ENCODE measurements at places on chromosomes 3 and 15. TPM values are rescaled to one million over a fixed set of nuclear protein-coding genes. Genes with fewer than 3 reads are reported as not detected.

- DNase-seq = no peak
Measured at GRCh38 chr3:188053710-188054380, 100.1 kb upstream of the LPP start.

- DNase-seq = no peak
Measured at GRCh38 chr3:9930804-9931418, 2.7 kb upstream of the CRELD1 start.

DNA sequence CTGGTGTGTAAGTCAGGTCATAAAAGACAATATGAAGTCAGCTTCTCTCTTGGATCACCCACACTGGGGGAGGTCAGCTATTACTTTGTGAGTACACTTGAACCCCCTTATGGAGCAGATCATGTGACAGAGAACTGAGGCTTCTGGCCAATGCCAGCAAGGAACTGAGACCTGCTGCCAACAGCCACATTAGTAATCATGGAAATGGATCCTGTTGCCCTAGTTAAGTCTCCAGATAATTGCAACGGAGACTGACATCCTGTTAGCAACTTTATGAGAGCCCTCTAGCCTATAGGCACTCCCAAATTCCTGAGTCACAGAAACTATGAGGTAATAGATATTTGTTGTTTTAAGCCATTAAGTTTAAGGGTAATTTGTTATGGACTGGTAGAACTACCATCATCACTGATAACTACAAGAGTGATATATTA, 110.4 kb upstream of the GMNC start:
- DNase-seq = no peak

- no peak for DNase-seq
Measured at GRCh38 chr3:147113293-147114044, 292.9 kb downstream of the ZIC4 start.

- DNase-seq = no peak
Measured at GRCh38 chr3:67649681-67650080, 4.7 kb downstream of the SUCLG2 start.

GRCh38 chr15:65217526-65218482, 6.5 kb upstream of the CILP start:
- DNase-seq = no peak

- DNase-seq = no peak
Measured at GRCh38 chr3:57927916-57928315, 80.3 kb upstream of the FLNB start.

- no peak for DNase-seq
Measured at GRCh38 chr3:14335774-14336748, 66.3 kb upstream of the SLC6A6 start.

DNA sequence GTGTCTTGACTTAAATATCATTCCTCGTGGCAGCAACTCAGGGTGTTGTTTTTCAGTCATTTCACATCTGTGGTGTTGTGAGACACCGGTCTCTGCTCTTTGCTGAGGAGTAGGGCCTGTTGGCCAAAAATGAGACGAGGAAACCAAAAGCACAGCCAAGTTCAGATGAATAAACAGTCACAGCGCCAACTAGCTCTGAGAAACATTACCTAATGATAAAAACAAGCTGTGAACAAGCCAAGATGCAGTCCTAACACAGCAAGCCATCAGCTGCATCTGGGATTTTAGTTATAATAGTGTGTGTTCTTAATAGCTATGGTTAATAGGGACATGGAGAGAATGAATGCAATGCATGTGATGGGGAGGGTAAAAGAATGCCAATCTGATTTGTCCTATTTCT, 843.4 kb upstream of the DPPA4 start:
- no peak for DNase-seq

- DNase-seq = no peak
Measured at GRCh38 chr3:20310629-20311028, 124.6 kb upstream of the SGO1 start.

DNA sequence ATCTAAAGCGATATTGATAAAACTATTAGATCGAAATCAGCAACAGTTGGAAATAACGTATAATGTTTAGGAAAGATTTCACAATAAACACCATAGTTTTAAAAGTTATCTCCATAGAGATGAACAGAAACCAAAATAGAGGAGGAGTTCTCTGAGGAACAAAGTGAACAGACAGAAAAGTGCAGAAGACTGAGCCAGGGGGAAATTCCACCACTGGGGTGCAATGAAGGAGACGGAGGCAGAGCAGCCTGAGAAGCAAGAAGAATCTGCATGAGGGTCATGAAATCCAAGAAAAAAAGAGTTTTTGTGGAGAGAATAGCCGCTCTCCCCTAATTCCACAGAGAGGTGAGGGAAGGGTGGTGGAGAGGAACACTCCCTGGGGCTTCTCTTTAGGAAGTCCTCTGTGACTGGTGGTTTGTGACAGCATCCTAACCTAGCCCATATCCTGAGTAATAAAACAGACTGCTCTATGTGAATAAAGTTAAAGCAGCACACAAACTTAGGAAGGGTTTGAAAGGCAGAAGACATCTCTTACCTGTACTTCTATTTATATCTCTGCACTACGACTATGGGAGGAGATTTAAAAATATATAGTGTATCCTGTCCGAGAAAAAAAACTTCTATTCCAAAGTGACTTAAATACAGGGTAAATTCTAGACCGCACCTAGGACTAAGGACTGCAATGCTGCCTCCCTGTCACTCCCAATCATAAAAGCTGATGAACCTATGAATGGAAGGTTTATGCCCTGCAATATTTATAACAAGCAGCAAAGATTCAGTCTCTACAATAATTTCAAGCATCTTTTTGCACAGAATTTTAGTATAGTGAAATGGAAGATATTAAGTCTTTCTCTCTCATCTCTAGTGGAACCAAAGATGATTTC, 22.9 kb downstream of the ATP8B4 start:
- no peak for DNase-seq

DNA sequence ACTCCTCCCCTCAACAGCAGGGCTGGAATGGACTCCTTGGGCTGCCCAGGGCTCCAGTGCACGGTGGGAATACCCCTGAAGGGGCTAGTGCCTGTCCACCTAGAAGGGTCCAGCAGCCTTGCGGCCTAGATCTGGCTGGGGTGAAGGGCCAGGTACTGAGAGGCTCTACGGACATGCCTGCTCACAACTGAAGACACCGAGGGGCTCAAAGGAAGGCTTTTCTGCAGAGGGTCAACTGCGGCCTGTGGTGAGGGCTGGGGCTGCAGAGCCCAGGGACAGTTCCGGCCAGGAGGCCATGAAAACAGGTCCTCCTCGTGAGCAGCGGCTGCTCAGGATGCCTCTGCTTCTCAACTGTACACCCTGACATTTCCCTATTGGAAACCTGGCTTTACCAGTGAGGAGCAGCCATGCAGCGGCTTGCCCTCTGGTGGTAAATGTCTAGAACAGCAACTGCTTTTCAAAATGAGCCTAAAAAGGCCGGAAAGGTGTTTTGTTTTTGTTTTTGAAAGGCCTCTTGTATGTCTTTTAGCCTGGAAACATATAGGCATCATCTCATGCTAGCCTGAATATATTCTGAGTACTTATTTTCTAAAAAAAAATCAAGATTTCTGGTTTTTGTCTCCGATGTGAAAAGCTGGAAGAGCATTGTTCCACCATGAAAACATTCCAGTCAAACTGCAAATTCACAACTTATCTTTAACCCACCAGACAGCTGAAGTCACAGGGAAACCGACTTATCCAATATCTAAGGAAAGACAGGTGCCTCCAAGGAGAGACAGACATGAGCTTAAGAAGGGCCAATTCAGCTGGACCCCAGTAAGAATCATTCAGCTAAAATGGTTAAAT, 163.4 kb downstream of the KLF13 start:
- DNase-seq = peak; percentile 73

GRCh38 chr15:25864966-25865365, 1.8 kb upstream of the ATP10A start:
- no peak for DNase-seq

DNA sequence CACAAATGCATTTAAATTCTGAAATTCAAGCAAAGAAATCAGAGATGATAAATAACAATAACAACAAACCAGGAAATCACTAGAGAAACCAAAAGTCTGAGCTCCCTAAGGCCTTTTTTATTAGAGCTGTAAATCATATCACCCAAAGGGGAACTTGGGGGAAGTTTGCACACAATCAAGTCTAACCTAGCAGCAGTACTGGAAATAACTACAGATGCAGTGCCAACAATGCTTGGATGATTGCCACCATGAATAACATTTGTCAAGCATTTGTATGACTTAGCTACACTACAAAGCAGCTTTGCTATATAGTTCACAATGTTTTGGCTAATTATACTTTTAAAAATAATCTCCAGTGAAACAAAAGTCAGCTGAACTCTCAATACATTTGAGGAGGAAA, 27.8 kb downstream of the SHQ1 start:
- peak; percentile 74 for DNase-seq

GRCh38 chr3:156389449-156389950, 165.4 kb downstream of the SSR3 start:
- no peak for DNase-seq

GRCh38 chr3:14689247-14689980, 14.5 kb downstream of the C3orf20 start:
- DNase-seq = no peak

DNA sequence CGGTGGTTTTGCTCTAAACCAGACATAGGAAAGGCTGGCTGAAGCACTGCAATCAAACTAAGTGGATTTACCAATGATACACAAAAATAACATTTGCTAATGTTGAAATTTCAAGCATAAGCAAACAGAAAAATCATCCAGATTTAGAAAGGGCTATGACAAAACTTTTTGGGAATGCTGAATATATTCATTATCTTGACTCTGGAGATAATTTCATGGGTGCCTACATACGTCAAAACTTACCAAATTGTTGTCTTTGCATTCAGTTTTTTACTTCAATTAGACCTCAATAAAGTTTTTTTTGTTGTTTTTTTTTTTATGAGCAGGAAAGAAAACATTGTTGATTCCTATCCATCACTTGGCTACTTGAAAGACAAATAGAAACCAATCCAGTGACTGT, 140.8 kb downstream of the NR2E3 start:
- DNase-seq = no peak

- DNase-seq = no peak
Measured at GRCh38 chr3:23288715-23289114, 85.6 kb downstream of the UBE2E2 start.

DNA sequence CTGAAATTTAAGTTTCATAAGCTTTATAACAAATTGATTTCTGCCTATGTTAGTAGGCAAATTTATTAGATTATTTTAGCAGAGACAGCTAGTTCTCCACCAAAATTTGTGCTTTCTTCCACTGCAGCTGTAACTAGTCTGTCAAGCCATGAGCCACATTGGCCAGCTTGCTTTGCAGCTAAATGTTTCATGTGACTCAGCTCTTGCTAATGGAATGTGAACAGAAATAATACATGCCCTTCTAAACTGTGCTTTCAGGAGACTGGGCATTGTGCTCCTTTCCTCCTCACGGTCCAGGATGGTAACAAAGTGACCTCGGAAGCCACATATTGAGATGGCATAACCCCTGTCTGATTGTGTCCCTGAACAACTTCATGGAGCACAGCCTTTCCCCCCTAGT, 51.3 kb upstream of the KPNA4 start:
- no peak for DNase-seq

- DNase-seq = peak; percentile 91
Measured at GRCh38 chr3:183285828-183286457, 32.9 kb downstream of the B3GNT5 start.

- no peak for DNase-seq
Measured at GRCh38 chr3:81643721-81644120, 117.7 kb downstream of the GBE1 start.

DNA sequence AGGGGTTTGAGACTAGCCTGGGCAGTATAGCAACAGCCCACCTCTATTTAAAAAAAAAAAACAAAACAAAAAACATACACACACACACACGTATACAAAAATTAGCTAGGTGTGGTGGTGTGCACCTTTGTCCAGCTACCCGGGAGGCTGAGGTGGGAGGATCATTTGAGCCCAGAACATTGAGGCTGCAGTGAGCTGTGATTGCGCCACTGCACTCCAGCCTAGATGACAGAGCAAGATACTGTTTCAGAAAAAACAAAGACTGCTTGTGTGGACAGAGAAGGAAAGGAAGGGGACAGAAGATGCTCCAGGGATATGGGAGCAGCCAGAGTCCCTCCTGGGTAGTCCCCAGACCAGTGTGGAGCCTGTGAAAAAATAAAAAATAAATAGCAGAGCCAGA, 12.9 kb downstream of the TYRO3 start:
- DNase-seq = no peak

GRCh38 chr3:129503471-129504291, 24.8 kb upstream of the RHO start:
- DNase-seq = no peak

- DNase-seq = no peak
Measured at GRCh38 chr3:169264711-169265110, 398.8 kb downstream of the MECOM start.

GRCh38 chr3:185549122-185549521, 3.3 kb downstream of the LIPH start:
- no peak for DNase-seq

DNA sequence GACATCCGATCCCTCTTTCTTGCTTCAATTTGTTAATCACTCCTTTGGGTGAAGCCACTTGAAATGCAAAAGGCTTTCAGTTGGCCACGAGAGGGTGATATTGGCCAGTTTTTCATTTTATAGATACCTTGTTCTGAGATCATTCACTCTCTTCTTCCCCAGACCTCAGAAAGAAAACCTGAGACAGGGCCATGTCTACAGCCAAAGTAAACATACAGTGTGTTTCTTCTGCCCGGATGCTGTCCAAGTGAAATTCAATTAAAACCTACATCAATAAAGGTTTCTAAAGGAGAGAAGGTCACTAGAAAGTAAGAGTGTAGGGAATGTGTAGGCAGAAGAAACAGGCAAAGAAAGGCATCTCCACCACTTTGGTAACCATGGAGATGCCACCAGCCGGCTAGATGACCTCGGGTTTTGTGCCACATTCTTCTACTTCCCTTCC, 39.5 kb upstream of the FMN1 start:
- DNase-seq = peak; percentile 70

- peak; percentile 80 for DNase-seq
Measured at GRCh38 chr3:21484057-21484827, 266.8 kb downstream of the ZNF385D start.

- DNase-seq = peak; percentile 82
Measured at GRCh38 chr3:9352917-9353752, 9.7 kb upstream of the THUMPD3 start.

- no peak for DNase-seq
Measured at GRCh38 chr3:131323014-131323413, 58.6 kb upstream of the NUDT16 start.

PCOLCE2 gene
- 59.0 TPM for polyA plus RNA-seq

DLL4 gene
- 5.8 TPM for polyA plus RNA-seq

TMEM108 gene
- polyA plus RNA-seq = 1.5 TPM

SAMD7 gene
- not detected for polyA plus RNA-seq

XPC gene
- polyA plus RNA-seq = 15.9 TPM

SLC2A2 gene
- 31.0 TPM for polyA plus RNA-seq

AHSG gene
- 0.34 TPM for polyA plus RNA-seq

SLC25A36 gene
- polyA plus RNA-seq = 20.0 TPM

RLBP1 gene
- not detected for polyA plus RNA-seq

GNAT1 gene
- not detected for polyA plus RNA-seq

MAP3K13 gene
- polyA plus RNA-seq = 33.0 TPM

MYRIP gene
- polyA plus RNA-seq = 0.92 TPM

COPG1 gene
- 107 TPM for polyA plus RNA-seq

MANF gene
- 224 TPM for polyA plus RNA-seq

CAV3 gene
- not detected for polyA plus RNA-seq

LDHAL6B gene
- not detected for polyA plus RNA-seq

TM4SF18 gene
- 14.2 TPM for polyA plus RNA-seq

A4GNT gene
- not detected for polyA plus RNA-seq

AEN gene
- polyA plus RNA-seq = 6.2 TPM

PLOD2 gene
- 21.3 TPM for polyA plus RNA-seq

GUCA1C gene
- polyA plus RNA-seq = 2.7 TPM

C2CD4A gene
- 0.17 TPM for polyA plus RNA-seq
